ENCODE measurements at places on chromosomes 1 and 21.

DNA sequence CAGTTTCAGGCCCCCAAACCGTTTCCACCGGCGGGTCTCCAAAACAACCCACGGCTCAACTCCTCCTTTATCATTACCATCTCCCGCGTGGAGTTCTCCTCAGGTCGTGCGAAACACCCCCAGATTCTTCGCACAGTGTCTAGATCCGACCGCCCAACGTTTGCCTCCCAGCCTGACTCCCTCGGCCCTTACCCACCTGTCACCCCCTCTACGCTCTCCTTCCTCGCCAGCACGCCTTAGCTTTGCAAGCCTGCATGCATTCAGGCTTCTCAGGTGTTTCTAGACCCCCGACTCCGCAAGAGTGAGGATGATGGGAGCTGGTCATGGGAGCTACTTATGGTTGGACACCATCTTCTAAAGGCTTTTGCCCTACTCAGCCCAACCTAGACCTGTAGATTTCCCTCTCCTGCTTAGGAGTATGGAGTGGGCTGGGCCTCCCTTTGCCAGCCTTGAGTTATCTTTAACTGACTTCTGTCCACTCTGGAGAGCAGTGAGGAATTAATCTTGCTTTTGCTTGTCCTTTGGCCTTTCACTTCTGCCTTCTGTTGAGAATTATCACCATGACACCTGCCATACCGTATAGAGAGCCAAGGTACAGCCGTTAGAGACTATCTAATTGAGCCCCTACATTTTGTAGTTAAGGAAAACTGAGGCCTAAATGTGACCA is 865 bp downstream of the ATP5IF1 start:
- DNase-seq = no peak

GRCh38 chr1:40495315-40495903 is 13.2 kb upstream of the EXO5 start:
- DNase-seq = no peak

DNA sequence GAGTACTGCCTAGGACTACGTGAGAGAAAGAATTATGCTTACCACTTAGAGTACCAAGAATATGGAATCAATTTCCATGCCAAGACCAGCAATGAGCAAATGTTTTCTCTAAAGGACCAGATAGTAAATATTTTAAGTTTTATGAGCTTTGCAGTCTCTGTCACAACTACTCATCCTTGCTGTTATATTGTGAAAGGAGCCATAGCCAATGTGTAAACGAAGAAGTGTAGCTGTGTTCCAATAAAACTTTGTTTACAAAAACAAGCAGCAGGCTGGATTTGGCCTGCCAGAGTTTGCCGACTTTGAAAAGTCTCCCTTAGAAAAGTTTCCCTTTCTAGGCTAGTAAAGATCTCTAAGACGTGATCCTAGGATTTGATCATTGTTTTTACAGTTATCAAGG is 128.8 kb downstream of the PDE4B start:
- DNase-seq = no peak

- no peak for DNase-seq
Observed at GRCh38 chr1:33930346-33931110, 66.6 kb downstream of the HMGB4 start.

GRCh38 chr1:58282623-58283387 is 263.7 kb downstream of the OMA1 start:
- DNase-seq = no peak

DNA sequence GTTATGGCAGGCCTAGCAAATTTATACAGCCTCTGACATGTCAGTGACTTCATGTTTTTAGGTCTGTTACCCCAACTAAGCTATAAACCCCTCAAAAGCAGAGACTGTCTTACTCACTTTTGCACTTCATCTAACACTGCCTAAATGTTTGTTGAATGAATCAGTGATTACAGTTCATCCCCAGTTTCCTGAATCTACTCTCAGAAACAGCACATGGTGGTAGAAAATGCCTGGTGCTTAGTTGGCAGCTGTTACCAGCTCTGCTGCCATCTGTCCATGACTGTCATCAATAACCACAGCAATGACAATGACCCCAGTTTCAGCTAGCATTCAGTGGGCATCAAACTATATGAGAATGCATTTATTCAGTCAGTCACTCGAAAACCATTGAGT is 110.5 kb upstream of the SERBP1 start:
- no peak for DNase-seq

DNA sequence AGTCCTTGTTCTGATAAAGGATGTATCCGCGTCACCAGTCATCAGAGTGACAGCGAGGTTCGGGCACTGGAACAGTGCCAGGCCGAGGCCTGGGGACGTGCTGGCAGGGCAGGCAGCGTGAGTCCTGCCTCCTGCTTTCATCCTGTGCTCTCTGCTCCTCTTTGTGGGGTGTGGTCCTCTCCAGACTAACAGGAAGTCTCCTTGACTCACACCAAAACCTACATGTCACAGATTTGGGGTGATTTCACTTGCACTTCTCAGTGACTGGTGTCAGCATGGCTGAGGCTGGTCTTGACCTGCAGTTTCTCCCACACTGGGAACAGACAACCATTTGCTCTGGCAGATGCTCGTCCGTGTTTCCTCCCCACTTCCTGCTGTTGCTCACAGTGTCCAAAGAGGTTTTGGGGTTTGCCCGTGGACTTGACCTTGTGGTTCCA is 8.8 kb upstream of the NLRP3 start:
- peak; percentile 53 for DNase-seq

DNA sequence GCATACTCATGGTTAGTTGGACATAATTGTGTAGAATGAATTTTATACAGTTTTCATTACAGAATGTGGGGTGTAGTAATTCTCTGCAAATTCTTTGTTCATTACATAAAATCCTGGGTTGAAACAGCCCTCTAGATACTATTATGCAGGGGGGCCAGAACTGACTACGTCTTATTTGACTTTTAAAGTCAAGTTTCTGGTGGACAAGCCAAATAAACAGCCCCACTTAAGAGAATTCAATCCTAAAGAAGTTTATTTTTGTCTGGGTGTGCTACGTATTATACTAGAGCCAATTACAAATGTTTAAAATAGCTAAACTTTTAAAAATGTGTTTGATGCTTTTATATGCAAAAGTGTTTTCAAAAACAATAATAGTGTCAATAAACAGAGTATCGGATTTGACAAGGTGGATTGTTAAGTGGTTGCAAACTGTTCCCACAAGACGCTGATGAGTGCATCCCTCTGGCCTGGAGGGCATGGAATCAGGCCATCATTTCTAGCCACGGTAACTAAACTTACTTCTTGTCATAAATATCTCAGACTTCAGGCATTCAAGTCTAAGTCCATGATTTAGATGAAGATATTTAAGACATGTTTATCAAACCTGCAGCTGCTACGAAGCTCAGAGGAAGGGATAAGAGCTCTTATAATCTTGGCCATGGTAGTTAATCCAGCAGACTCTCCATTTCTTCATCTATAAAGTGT is 646.3 kb downstream of the KIF26B start:
- DNase-seq = no peak

All from activated T-helper 2 cell treated with anti-CD3 and anti-CD28 coated beads, Interferon-gamma antibody, Interleukin-2, Interleukin-4, amounts not matched to agents 10 μg/mL and 5 μg/mL and 100 μg/mL, durations not matched to agents 14 hours and 24 hours and 36 hours (primary cell).